ENCODE measurements at places on chromosomes 1 and 21.

GRCh38 chr21:37842163-37842919, 73.9 kb downstream of the KCNJ6 start:
- DNase-seq, result no peak

GRCh38 chr1:111145542-111145941, 5.5 kb downstream of the CEPT1 start:
- no peak for DNase-seq

GRCh38 chr1:6170742-6171201, 9.3 kb downstream of the CHD5 start:
- DNase-seq, result no peak

GRCh38 chr1:2408859-2409276, 3.5 kb downstream of the PEX10 start:
- DNase-seq, result no peak

DNA sequence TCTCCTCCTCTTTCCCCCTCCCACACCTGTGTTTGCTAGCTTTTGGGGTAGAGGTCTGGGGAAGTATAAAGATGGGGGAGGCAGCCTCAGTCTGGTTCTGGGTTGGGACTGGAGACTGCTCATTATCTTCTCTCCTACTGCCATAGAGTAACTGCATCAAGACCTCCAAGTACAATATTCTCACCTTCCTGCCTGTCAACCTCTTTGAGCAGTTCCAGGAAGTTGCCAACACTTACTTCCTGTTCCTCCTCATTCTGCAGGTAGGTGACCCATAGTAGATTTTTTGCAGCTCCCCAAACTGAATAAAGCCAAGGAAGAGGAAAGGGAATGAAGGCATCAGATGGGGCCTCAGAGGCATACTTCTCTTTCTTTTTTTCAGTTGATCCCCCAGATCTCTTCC, 5.3 kb downstream of the ATP8B2 start:
- DNase-seq, result no peak

- DNase-seq, result no peak
Measured at GRCh38 chr1:220692436-220693228, 2.5 kb downstream of the C1orf115 start.

DNA sequence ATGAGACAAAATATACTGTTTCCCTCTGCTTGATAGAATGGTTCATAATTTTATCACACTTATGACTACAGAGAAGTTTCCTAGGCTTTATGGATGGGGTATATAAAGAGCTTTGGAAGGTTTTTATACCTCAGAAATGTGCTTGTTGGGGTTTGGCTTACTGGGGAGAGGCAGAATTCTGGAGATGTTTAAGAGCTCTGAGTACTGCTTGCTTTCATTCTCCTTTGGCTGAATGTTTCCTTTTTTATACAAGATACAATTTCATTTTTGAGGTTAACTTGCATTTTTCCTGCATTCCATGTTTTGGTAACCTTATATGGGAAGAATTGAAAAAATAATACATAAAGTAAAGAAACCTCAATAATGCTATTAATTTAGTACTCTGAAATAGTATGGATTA, 157.7 kb upstream of the COL11A1 start:
- DNase-seq, result no peak

GRCh38 chr1:9561429-9561828, 22.2 kb downstream of the SLC25A33 start:
- DNase-seq, result no peak

DNA sequence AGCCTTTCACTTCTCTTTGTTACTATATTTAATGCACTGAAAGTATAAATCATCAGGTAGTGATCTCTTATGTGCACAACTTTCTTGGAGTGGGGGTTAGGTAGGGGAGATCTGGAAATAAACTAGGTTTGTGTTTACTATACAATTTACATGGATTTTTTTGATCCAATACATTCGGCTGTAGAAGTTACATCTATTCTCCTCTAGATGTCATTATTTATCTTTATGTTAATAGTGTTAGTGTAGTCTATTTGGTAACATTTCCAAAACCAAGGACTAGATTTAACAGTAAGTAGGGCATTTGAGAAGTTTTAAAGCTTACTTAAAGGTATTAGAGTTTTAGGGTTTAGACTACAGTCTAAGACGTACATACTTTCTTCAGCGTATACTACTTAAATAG, 5.4 kb downstream of the VPS45 start:
- no peak for DNase-seq

DNA sequence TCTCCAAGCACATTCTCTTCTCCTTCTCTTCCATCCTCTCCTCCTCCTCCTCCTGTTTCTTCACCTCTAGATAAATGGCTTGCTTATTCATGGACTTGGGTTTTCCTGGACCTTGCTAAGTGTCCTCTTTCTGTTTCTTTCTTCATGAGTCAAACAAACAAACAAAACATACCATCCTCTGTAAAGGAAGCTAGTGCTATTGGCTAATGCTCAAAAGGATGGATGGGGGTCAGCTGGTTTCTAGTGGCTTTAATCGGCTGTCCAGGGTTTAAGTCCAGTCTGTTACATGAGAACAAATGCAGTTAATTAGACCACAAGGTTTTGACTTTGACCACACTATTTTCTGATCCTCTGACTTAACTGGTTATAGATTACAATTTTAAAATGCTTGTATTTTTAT, 83.8 kb upstream of the TSPAN2 start:
- no peak for DNase-seq

DNA sequence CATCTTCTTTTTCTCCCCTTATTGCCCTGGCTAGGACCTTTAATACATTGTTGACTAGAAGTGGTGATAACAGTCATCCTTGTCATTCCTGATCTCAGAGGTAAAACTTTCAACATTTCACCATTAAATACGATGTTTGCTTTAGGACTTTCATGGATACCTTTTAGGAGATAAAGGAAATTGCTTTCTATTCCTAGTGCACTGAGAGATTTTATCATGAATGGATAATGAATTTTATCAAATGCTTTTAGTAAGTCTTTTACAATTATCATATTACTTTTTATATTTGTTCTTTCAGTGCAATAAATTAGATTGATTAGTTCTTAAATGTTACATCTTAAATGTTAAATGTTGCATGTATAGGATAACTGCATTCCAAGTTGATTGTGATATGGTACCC, 147.2 kb upstream of the SERTAD4 start:
- no peak for DNase-seq

- DNase-seq, result no peak
Measured at GRCh38 chr1:101745551-101746270, 251.0 kb downstream of the OLFM3 start.

DNA sequence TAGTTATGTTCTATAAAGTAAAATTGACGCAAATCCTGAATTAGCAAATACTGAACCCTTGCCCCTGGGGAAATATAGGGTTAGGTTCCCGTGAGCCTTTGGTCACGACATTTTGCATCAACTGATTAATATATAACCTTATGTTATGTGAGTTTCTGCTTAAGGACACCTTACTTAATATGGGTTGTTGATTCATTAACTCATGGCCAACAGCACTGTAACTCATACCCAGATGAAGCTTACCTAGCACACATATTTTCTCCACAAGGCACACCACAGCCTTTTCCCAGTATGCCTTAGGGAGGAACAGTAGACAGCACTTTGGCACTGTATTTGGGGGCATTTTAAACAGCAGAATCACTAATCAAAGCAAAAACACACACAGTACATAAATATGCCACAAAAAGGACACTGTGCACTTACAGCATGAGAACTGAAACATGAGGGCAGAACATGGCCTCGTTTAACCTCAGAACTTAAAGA, 15.1 kb downstream of the INAVA start:
- DNase-seq, result no peak

DNA sequence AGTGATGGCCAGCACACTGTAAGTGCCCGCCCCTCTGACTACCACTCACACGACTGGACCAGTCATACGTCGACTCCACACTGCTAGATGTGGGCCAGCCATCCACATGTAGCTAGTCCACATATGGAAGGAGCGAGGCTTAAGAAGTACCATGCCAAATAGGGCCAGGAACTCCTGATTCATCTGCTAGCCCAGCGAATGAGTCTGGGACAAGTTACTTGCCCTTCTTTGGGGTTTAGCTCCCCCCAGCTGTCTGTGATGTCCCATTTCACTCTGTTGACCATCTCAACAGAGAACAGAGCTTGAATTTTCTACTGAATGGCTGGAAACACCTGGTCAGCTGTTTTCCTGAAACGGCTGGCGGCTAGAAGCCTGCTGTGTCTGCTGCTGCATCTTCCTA, 5.8 kb downstream of the CSRP1 start:
- no peak for DNase-seq

DNA sequence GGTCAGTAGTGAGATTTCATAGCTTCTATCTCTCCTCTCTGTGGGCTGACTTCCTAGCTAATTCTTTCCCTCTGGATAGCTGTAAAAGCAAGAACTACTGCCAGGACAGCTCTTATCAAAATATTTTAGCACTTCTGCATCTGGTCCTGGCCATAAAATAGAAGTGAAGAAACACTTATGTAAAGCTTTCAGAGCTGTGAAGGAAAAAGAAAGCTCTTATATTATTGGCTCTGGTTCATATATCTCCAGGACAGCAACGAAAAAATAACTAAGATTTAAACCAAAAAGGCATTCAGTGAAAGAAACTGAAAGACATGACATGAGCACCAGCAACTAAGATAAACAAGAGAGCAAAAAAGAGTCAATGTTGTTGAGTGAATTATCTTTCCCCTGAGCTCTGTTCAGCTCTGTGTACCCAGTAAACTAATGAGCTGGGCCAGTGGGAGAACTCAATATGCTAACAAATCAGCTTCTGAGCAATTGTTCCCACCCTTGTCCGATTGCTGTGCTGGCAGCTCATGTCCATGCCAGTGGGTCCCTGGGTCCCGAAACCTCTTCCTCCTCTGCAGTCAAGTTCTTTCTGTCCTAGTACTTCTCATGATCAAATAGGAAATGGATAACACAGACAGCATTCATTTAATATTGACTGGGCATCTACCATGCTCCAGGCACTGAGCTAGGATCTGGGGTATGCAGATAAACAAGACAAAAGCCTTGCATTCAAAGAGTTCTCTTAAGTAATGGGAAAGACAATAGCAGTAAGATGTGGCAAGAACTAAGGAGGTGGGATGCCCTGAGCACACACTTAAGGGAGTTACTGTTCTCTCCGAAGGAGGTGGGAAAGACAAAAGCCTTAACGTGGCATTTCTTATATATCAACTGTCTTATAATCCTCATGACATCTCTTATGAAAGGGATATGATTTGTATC, 45.3 kb upstream of the MAN1A2 start:
- DNase-seq, result no peak

DNA sequence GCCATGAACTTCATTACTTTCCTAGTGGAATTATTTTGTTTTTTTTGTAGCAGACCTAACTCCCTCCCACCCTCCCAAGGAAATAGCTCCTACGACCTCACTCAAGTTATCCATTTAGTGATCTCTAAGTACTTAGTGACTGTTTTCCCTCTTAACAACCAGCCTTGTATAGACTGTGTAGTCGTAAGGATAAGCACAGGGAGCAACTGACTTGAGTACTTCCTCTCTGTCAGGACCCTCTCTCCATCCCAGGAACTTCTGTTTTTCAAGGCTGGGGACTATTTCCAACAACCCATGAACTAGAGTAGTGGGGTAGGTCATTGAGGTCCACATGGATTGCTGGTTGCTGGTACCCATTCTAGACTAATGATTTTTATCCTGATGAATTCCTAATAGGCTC, 1.9 kb downstream of the AGO1 start:
- DNase-seq, result no peak

GRCh38 chr1:61237659-61238358, 155.4 kb downstream of the NFIA start:
- no peak for DNase-seq

- no peak for DNase-seq
Measured at GRCh38 chr1:234427950-234428646, 50.9 kb downstream of the TARBP1 start.

Measured in activated CD4-positive, alpha-beta T cell treated with anti-CD3 and anti-CD28 coated beads for 1 hour (primary cell).